Activated naive CD4-positive, alpha-beta T cell treated with anti-CD3 and anti-CD28 coated beads for 36 hours (primary cell): ENCODE measurements at places on chromosomes 16 and 17. TPM values are rescaled to one million over a fixed set of nuclear protein-coding genes. Genes with fewer than 3 reads are reported as not detected.

GRCh38 chr16:50301626-50302471 is 35.5 kb downstream of the ADCY7 start:
- no peak for DNase-seq
- H3K4me1 ChIP-seq: no peaks in the 10 kb centered on the region
- peaks cover 2% of the 10 kb centered on the region for H3K36me3 ChIP-seq
- no peaks in the 10 kb centered on the region for H3K27me3 ChIP-seq

Gene CSH2
- not detected for total RNA-seq

- DNase-seq: no peak
- peaks cover 17% of the 10 kb centered on the region for H3K4me1 ChIP-seq
- H3K27me3 ChIP-seq: no peaks in the 10 kb centered on the region
- peaks cover 2% of the 10 kb centered on the region for H3K36me3 ChIP-seq
Measured at GRCh38 chr16:81639348-81639747, 139.7 kb upstream of the PLCG2 start.

- no peak overlapping the region for H3K27ac ChIP-seq
- H3K27me3 ChIP-seq: no peaks in the 10 kb centered on the region
- H3K4me1 ChIP-seq: peaks cover 26% of the 10 kb centered on the region
- no peak for DNase-seq
- H3K4me3 ChIP-seq: no peak overlapping the region
- H3K36me3 ChIP-seq: peaks cover 10% of the 10 kb centered on the region
Measured at GRCh38 chr17:60656499-60656898, 21.2 kb upstream of the BCAS3 start.
